ENCODE measurements at places on chromosomes 2 and 18.

DNA sequence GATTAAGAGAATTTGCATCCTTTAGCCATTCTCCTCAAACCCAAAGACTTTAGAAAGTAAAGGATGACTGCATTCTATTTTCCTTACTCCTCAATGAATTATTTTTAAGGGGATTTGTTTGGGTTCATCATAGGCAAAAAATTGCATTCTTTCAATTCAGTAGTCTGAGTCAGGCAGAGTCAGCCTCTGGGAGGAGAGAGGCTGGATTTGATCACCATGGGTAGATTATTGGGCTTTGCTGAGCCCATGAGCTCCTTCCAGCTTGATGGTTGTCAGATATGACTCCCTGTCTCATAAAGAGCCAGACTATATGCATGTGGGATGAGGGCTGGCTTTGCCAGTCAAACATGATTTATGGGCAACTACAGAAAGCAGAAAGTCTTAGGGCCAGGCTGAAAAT lies 101.2 kb downstream of the KCNS3 start:
- DNase-seq, result no peak

DNA sequence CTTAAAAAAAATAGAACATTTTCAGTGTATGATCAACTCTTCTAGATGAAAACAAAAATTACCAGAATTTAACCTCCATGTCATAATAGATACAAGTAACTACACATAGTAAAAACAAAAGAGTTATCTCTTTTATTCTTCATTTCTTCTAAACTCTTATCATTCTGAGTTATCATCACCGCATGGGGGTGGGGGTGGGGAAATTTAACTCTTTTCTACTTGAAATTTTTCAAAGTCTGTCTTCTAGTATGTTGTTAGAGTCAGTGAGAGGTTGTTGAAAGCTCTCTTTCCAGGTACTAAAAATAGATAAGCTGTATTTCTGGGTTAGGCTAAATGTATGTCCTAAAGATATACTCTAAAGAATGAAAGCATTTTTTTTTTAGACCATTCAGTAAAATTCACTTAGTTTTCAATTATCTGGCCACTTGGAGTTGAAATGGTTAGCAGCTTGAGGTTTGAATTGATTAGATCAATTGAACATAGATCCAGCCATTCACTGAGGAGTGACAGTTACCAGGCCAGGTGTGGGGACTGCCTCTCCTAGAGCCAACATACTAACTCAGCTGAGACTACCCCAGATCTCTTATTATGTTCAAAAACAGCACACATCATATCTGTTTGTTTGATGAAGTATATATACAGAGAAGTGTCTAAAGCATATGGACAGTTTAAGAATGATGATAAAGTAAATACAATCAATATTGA lies 220.7 kb downstream of the IKZF2 start:
- no peak for DNase-seq

DNA sequence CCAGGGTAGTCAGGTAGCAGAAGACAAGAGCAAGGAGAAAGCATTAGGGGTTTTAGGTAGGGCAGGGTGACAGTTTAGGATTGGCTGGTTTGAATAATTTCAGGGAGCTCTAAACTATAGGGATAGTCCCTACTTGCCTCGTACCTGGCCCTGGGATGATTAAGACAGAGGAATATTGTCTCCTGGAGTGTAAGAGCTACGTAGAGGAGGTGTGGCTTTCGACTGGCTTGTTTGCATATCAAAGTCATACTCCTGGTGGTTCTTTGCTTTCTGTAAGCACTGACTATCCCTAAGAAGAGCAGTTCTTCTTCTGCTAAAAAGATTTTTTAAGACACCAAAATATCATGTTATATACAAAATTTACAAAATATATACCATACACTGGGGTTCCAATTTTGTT lies 1867.4 kb downstream of the SUCLG1 start:
- no peak for DNase-seq

DNA sequence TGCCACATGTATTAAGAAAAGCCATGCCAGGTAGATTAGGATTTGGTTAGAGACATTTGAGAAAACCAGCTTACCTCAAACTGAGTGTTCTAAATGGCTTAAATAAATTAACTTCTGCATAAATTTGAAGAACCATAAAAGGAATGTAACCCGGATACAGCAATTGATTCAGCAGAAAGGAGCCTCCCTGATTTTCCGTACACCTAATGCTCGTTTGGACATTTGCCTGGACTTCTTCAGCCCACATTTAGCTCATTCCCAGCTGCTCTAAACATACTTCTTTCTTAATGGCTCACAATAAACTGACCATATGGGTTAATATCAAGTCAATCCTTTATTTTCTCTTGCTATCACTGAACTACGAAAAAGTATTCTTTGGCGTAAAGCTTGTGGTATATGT lies 392.4 kb downstream of the ZNF516 start:
- DNase-seq, result no peak

- DNase-seq, result no peak
Measured at GRCh38 chr2:12116228-12116750, 369.9 kb downstream of the LPIN1 start.
